ENCODE measurements at places on chromosomes 2 and 18. TPM values are rescaled to one million over a fixed set of nuclear protein-coding genes. Genes with fewer than 3 reads are reported as not detected.

DGUOK gene
- 69.5 TPM for total RNA-seq

DNA sequence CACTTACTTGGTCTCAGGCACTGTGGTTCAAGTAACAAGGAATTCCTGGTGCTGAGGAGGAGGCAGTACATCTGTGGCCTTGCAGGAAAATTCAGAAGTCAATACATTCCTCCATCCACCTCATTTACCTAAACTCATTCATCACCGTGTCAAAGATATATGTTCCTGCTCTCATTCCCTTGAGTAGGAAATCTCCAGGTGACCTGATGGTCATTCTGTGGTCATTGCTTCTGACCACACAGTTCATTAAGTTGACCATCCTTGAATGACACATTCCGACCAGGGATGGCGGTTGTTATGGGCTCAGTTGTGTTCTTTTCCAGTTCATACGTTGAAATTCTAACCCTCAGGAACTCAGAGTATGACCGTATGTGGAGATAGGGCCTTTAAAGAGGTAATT lies 2.1 kb upstream of the STK17B start:
- DNase-seq = no peak

GRCh38 chr2:26566081-26566375 lies 75.1 kb downstream of the CIB4 start:
- DNase-seq = no peak

NTSR2 gene
- total RNA-seq = not detected

FAM161A gene
- total RNA-seq = 2.5 TPM

MGAT4A gene
- 32.4 TPM for total RNA-seq

DNA sequence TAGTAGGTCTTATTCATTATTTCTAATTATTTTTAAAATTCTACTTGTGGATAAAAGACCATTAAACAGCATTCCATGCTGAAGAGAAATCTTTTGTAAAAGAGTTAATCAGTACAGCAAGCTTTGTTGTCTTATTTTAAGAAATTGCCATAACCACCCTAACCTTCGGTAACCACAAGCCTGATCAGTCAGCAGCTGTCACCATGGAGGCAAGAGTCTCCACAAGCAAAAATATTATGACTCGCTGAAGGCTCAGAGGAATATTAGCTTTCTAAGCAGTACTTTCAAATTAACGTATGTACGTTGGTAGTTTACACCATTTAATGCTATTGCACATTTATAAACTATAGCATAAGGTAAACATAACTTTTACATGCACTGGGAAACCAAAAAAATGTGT lies 650.5 kb upstream of the LINC00305 start:
- DNase-seq = no peak

GRCh38 chr18:9756933-9757470 lies 48.9 kb downstream of the RAB31 start:
- no peak for DNase-seq

DNA sequence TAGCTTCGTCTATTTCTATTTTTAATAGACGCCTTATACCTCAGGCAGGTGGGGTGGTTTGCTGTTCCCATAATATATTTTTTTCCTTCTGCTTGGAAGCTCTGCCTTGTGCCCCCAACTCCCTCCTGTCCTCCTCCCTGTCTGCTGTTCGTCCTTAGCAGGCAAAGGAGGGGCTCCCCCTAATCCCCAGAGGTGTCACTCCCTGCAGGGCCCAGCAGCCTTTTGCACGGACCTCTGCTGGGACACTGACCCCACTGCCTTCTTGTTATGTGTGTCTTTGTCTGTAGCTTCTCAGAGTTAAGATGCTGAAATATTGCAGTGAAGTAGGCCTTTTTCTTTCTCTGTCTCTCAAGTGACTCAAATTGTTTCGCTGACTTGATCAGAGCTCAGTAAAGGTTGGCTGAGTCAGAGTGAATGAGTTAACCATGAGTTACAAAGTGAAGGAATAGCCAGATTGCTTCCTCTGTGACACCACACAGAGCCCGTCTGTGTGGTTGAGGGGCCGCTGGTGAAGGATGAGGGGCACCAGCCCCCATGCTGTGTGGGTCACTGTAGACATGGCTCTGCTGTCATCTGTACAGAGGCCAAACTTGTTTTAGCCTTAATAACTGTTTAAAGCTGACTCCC lies 47.7 kb downstream of the PRKCE start:
- no peak for DNase-seq

- DNase-seq = no peak
Measured at GRCh38 chr2:8438476-8438875, 243.4 kb upstream of the ID2 start.

- DNase-seq = no peak
Measured at GRCh38 chr18:79332646-79333045, 63.1 kb upstream of the NFATC1 start.

GRCh38 chr2:186891185-186891621 lies 42.2 kb upstream of the ZSWIM2 start:
- no peak for DNase-seq

DNA sequence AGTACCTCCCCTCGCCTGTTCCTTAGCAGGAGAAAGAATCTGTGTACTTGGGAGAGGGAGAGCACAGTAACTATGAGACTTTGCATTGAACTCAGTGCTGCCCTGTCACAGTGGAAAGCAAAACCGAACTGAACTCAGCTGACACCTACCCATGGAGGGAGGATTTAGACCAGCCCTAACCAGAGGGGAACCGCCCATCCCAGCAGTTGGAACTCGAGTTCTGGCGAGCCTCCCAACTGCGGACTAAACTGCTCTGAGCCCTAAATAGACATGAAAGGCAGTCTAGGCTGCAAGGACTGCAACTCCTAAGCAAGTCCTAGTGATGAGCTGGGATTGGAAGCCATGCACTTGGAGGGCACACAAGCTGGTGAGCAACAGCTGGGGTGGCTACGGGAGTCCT lies 110.4 kb downstream of the GRB14 start:
- no peak for DNase-seq

DNA sequence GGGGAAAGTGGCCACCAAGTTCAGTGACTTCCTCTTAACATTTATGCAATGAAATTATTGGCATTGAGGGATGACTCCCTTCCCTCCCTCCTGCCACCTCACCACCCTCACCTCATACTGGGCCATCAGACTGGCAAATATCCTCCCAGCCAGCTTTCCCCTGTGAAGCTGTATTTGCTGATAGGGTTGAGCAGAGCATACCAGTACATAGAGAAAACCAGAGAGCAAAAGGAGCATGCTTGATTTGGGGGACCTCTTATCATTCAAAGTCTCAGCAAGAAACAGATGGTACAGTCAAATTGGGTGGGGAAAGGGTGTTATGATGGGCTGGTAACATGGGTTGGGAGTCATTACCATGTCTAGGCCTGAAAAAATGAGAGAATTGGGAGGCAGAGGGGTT lies 19.1 kb upstream of the B3GNT2 start:
- DNase-seq = no peak

DNA sequence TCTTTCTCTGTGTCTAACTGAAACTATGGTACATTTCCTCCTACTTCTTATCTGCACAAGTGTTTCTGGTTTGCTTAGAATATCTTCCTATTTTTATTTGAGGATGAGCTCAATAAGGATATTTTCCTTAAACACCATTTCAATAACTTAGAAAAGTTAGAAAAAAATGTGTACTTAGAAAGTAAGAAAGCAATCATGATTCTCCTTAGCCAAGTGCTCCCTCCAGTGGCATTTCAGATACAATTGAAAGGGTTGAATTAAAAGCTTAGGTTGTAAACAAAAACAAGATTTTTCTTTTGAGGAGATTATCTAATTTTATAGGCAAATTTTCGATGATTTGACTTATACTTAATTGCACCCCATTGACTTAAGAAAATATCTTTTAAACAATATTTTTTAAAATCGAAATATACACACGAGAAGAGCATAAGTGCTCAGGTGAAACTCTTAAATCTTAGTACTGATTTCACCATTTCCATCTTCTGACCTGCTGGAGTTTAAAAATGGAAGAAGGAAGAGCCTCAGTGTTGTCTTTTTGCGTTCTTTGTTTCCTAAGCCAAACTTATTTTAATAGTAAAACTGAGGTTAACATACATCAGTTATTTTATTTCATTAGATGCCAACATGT lies 26.9 kb downstream of the C18orf63 start:
- DNase-seq = no peak

PSMA8 gene
- 0.87 TPM for total RNA-seq

DNA sequence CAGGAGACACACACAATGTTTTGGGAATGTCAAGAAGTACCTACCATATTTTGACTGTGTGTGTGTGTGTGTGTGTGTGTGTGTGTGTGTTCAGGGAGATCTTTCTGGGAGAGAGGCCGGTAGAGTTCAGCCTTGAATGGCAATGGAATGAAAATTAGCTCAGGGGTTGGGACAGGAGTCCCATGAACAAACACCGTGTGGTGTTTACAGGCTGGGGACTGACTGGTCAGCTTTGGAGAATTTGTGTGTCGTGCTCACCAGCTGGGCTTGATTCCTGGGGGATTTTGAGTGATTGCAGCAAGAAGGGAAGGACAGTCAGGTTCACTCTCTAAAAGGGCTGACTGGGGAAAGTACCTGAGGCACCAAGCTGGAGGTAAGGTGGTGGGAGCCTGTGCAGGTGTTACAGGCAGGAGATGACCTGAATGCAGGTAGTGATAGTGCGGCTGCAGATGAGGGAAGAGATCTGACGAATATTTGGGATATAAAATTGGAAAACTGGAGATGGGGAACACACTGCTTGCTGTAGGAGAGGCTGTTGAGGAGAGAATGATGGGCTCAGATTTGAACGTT lies 2.5 kb upstream of the ADNP2 start:
- DNase-seq = no peak

PXDN gene
- 1.2 TPM for total RNA-seq

SCN2A gene
- not detected for total RNA-seq

TPO gene
- not detected for total RNA-seq

GRCh38 chr2:147438882-147439281 lies 405.9 kb upstream of the ACVR2A start:
- no peak for DNase-seq

- DNase-seq = no peak
Measured at GRCh38 chr2:148615381-148615841, 29.1 kb upstream of the EPC2 start.

DNA sequence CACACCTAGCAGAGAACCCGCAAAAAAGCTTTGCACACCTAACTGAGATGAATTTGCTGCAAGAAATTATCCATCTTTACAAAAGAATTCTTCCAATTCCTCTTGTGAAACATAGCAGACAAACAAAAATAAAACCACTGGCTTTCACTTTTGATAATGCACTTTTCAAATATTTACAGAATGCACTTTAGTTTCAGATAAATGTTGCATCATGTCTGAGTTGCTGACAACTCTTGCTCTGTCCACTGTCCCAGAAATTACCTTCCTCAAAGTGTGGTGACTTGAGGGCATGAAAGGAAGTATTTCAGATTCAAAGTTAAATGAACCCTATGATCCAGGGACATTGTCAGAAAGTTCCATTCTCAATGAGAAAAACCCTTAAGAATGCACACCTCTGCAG lies 256.2 kb upstream of the PARD3B start:
- no peak for DNase-seq

- DNase-seq = no peak
Measured at GRCh38 chr2:42777883-42778805, 14.2 kb upstream of the OXER1 start.

VWC2L gene
- total RNA-seq = not detected

- no peak for DNase-seq
Measured at GRCh38 chr2:196249860-196250259, 78.5 kb upstream of the STK17B start.

SCN1A gene
- not detected for total RNA-seq

Measured in activated T-cell treated with anti-CD3 and anti-CD28 coated beads, Interleukin-2, amount 50 U/mL, for 4 hours (primary cell).